Right forelimb (tissue), 1 donor: ENCODE measurements at places on chromosomes 11 and 22.

- no peak for DNase-seq
Measured at GRCh38 chr11:12235947-12236743, 125.8 kb downstream of the MICAL2 start.

GRCh38 chr11:113184498-113184897 lies 129.9 kb upstream of the TTC12 start:
- DNase-seq, result no peak

DNA sequence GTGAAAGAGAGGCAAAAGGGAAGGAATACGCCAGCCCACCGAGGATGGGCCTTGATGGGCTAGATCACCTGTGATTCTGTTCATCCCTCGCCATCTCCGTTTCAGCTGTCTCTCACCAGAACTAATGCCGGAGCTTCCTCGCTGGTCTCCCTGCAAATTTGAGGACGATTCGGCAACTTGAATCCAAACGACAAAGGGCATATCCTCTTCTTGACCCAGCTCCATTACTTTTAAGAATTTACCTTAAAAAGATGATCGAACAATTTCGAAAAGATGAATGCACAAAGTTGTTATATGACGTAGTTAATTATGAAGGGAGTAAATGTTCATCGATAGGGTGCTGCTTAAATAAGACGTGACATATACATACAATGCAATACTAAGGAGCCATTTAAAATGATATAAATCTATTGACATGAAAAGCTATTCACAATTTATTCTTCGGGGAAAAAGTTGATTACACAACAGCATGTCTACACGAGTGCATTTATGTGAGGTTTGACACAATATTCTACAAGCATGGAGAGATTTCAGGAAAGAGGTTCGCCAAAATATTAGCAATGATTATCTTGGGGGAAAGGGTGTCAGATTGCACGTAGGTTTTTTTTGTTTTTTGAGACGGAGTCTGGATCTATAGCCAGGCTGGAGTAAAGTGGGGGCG lies 937 bp upstream of the FAM168A start:
- DNase-seq, result no peak

DNA sequence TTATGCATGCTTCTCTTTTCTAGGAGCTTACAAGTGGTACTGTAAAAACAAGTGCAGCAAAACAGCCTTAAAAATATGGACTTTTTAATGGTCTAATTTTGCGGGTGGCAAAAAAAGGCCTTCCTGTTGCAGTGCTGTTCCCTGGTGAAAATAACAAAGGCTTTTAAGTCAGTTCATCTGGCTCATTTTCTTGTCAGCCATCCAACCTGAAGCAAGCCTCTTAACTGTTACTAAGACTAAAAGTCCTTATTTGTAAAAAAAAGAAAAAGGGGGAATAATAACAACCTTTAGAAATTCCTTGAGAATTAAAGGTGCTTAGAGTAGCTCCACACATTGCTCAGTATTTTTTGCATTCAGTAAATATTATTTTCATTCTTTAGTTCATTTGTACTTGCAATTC lies 200.5 kb upstream of the CHORDC1 start:
- no peak for DNase-seq

DNA sequence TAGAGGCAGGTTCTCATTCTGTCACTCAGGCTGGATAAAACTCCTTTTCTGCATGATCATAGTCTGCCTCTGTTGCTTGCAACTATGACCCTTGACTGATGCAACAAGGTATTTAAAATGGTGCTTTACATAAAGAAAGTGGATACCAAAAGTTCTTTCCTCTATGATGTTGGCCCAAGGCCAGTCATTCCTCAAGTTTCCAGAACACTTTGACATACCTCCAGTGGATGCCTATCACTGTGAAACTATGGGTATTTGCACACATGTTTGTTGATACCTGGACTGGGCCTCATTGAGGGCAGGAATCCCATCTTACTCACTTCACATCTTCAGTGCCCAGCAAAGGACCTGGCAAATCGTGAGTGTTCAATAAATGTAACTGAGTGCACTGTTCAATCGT lies 159.0 kb upstream of the ZC3H12C start:
- DNase-seq, result no peak

DNA sequence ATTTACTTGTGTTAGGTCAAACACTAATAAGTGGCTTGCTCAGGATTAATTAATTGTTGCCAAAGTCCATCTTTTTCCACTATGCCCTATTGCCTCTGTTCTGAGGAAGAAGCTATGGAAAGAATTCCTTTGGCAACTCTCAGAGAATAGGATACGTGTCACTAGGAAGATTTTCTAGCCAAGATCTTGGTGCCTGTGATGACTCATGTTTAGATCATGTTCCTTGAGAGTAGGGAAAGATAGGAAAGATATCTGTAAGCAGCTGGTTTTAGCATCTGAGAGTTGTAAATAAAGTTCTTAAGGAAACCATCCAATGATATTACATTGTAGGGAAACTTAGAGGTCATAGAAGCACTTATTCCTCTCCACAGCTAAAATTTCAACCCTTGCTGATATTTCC lies 15.7 kb downstream of the SLN start:
- DNase-seq, result no peak

DNA sequence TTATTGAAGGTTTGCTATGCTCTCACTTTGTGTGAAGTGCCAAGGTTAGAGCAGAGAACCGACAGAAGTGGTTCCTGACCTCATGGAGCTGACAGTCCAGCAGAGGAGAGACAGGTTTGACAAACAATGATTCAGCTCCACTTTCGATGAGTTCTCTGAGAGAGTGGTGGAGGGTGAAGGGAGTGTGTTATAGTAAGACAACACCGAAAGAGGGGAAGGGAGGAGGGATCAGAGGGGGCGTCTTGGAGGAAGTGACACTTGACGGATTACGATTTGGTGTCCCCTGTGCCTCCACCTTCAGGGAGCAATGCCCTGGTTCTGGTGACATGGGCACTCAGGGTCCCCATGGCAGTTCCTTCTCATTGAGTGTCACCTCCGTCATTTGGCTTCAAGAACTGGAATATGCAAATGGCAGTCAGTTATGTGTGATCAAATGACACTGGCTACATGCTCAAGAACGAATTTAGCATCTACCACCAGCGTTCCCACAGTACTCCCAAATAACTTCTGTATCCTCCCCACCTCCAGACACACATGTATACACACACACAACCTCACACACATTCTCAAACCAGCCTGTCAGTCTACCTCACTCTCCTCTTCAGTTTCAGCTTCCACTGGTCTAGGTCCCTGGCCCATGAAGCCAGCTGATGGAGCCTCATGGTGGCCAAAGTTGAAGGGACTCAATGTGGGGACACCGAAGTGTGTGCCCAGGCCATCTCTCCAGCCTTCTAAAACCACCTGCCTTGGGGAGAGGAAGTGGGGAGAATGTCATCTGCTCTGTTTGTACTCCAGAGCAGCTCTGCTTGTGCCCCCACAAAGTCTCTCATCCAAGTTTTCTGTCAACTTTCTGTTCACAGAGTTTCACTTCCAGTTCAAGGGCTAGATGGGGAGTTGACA lies 31.4 kb upstream of the NUP160 start:
- DNase-seq, result no peak

DNA sequence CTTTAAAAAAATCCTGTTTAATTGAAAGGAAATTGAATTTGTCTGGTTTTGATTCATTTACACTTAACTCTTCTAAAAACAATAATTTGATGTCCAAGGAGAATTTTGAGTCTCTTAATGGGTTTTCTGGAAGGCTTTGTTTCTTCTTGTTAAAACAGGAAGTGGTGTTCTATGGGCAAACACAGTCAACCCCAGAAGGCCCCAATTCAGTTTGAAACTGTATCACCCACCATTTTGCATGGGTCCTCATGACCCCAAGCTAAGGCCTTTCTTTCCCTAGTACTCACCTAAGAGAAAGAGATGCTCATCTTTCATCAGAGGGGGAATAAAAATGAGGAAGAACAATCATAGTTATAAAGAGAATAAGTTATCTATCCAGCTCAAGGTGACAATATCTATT lies 10.6 kb downstream of the FLI1 start:
- DNase-seq, result peak; percentile 7

GRCh38 chr11:115673720-115674119 lies 169.5 kb upstream of the CADM1 start:
- no peak for DNase-seq

DNA sequence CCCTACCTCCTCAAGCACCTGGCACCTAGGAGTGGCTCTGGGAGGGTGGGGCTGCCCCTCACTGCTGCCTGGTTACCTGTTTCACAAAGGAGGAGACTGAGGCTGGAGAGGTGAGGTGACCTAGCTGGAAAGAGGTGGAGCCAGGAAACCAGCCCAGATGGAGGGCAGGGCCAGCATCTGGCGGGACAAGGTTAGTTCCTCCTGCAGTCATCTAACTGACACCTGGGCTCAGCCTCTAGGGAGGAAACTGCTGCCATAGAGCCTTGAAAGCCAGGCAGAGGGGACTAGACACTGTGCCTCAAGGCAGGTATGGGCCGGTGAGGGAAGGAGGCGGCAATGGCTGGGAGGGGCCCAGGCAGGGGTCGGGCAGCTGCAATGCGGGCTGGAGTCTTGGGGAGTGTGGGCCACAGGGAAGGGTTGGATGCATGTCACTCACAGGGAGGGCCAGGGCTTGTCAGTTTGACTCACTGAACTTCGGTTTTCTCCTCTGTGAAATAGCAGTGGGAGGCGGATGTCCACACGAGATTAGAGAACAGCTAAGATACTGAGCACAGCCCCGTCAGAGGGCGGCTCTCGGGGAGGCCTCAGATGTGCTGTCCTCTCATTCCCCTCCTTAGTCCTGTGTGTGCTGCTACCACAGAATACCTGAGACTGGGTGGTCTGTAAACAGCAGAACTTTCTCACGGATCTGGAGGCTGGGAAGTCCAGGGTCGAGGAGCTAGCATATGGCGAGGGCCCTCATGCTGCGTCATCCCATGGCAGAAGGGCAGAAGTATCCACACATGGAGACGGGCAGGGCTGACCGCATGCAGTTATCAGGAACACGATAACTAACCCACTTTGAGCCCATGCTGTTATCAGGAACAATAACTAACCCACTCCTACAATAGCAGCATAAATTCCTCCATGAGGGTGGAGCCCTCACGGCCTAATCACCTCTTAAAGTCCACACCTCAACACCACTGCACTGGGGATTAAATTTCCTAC lies 16.1 kb downstream of the MGAT3 start:
- no peak for DNase-seq

GRCh38 chr11:12694183-12694531 lies 19.9 kb downstream of the TEAD1 start:
- no peak for DNase-seq

- no peak for DNase-seq
Measured at GRCh38 chr11:31487848-31488247, 21.6 kb downstream of the IMMP1L start.

DNA sequence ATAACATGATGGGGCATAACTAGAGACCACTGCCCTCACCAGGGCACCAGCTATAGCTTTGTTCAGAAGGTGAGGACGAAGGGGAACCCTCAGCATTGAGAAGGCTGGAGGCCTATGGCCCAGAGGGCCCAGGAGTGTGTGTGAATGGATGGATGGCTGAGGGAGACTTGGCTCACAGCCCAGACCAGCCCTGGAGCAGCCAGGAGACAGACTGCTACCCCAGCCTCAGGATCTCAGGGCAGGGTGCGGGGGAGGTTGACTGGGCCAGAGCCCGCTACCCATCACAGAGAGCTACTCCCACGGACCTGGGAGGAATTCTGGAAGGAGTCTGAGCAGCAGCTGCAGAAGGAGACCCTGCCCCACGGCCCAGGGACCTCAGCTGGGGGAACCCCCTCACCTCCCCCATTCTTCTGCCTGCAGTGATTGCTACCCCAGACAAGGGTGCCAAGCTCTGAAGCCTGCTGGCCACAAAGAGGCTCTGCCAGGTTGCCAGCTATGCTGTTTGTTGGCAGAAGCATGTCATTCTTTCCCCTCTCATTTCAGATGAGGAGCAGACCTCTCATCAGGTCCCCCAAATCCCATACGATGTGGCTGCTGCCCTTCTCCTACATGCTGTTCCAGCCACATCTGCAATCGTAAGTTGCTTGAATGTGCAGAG lies 5.4 kb upstream of the CSDC2 start:
- DNase-seq, result no peak

DNA sequence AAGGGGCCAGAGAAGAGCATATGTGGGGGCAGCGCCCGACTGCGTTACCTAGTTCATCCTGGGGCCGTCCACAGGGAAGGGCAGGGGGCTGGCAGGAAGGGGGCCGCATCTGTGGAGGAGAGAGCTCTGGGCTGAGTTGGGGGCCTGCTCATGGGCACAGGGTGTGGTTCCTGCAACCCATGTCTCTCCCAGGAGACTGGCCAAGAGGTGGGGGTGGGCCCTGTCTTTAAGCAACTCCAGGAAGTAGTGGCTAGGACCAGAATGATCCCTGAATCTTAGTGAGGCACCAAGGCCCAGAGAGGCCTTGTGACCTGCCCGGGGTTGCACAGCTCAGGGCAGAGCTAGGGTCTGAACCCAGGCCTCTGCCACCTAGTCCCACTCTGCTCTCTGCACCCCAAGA lies 21.9 kb downstream of the CSNK1E start:
- no peak for DNase-seq

DNA sequence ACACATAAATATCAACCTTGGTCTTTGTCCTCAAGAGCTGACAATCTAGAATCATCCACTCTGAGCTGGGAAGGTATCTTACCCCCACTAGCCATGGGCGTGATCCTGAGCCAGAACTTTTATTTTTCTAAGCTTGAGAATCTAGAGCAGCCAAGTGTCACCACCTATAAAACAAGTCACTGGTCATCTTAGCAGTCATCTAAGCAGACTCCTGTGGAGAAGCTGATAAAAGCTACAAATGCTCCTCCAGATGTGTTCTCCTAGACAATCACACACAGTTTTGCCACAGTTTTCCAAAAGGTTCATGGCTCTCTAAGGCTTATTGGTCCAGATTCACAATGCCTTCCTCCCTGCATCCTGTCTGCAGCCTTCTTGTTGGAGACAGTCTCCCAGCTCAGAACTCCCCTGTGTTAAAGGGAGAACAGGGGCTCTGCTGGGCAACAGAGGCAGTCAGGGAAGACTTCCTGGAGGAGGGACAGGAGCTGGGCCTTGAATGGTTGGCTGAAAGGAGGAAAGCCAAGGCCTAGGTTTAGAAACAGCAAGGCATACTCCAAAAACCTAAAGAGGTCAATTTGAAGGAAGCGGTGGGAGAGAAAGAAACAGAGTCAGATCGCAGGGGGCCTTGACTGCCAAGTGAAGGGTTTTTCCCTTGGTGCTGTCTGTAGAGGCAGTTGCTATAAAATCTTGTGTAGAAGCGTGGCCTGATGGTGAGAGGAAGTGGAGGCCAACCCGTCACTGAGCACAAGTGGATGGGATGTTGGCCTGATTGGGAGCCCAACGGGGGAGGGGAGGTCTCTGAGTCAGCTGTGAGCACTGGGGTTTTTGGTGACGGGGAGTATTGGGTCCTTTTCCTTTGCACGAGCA lies 42.0 kb downstream of the ALX4 start:
- DNase-seq, result peak; percentile 19

DNA sequence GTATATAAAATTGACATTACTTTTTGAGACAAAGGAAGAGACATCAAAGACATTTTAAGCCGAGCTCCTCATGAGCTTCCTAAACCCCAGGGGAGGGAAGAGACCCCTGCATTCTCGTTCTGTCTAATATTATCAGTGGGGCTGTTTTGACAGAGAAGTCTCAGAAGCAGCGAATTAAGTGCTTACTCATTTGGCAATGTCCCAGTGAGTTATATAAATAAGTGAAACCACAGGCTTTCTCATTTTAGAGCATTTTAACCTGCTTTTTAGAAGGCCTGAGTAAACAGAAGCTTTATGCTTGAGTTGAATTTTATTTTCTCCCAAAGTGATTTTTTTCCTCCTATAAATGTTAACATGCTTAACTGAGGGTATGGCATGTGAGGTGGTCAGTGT lies 23.2 kb upstream of the C1QTNF4 start:
- DNase-seq, result no peak

- DNase-seq, result peak; percentile 62
Measured at GRCh38 chr11:60899046-60899936, 7.1 kb downstream of the PRPF19 start.
